ENCODE measurements at places on chromosomes 5 and 9.

DNA sequence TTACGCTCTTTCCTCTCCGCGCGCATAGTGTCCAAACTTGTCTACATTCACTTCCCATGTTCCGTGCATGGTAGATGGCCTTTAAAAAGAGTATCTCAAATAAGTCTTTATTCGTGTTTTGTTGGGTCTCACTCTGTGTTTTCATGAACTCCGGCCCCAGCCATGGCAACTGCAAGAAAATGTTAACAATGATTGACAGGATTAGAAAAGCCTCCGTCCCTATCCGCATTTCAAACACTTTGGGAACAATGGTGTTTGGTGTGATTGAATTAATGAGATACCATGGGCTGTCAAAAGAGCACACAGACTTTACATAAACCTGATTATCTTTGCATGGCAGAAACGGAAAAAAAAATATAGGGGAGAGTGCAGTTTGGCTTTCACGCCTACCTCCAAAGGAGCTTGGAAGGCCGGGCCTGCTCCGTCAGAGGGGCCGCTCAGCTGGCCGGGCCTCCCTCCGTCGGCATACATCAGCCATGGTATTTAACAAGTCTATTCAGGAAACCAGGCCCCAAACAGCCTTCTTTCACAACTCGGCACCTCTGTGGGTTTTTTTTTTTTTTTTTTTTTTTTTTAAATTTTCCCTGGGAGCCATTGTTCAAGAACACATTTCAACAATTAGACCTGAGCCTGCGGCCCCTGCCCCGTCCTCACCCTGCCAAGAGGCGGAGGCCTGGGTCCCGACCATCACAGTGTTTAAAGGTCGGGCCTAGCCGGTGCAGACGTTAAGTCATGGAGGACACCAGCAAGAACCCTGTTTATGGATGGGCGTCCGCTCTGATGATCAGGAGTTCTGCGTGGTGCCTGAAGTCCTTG lies 323.8 kb upstream of the IRX4 start:
- no peak for DNase-seq

GRCh38 chr5:66326276-66326675 lies 182.2 kb downstream of the SREK1 start:
- DNase-seq = no peak

- no peak for DNase-seq
These were observed 281.5 kb downstream of the GABRB2 start for GRCh38 chr5:161265006-161265405.

- no peak for DNase-seq
These were observed 150.3 kb upstream of the SLC24A2 start for GRCh38 chr9:19938990-19939733.

GRCh38 chr9:37639109-37639762 lies 11.5 kb upstream of the FRMPD1 start:
- no peak for DNase-seq

DNA sequence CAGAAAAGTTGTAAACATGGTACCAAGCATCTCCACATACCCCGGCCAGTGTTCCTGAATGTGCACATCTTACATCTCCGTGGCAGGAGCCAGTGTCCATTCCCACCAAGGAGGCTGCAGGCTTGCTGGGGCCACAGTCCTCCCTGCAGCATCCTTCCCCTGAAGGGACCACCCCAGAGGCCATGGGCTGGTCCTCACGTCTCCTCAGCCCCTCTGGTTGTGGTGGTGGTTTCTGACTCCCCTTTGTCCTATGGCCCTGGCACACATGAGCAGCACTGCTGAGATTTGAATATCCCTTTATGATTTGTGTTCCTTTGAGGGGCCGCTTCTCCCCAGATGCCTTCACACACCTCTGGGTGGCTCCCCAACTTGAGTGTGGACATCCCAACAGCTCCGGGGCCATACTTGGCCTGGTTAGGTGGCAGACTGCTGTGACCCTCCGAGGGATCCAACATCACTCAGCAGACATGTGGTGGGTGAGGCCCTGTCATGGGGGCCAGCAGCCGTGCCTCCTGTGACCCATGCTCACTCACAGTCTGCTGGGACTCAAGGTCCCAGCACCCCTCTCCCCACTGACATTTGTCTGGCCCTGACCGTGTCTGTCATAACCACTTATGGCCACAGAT lies 14.3 kb downstream of the PHF2 start:
- no peak for DNase-seq

GRCh38 chr5:165837286-165837685 lies 2331.9 kb downstream of the MAT2B start:
- no peak for DNase-seq

- peak; percentile 49 for DNase-seq
These were observed at the start of gene RNF180 for GRCh38 chr5:64165500-64166200. Gene RNF180, plus strand, starts transcription at chr5:64165843. Its CDS starts 34,965 bp downstream, at chr5:64200808.

DNA sequence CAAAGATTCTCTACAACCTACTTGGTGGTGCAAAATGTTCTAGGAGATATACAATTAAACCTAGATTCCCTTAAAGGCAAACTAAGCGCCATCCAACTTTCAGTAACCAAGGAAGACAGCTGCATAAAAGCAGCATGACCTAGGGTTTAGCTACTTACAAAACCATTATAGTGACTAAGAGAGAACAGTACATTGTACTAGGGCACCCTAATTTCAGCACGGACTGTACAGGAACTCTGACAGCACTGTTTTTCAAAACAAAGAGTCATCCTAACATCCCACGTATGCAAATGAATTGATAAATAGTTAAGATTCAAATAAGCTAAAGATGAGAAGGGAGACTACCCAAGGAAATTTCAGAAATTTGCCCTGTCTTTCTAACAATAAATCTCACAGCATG lies 30.0 kb downstream of the STRBP start:
- no peak for DNase-seq

- DNase-seq = peak; percentile 80
These were observed 20.5 kb downstream of the ZBTB34 start for GRCh38 chr9:126880947-126881332.

DNA sequence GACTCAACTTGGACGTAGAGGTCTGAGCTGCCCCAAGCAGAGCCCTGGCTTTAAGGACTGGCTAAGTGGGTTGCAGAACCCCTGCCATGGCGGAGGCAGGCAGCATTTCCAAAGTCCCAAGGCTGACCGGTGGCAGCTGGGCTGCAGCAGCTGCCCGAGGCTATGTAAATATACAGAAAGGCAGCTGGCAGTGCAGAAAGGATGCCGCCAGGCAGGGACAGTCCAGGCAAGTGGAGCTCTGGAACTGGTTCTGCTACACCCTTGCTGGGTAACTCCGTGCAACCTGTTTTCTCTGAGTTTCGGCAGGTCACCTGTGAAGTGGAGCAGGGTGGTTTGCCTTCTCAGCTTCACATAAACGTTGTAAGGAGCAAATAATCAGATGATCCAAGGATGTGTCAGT lies 46.0 kb downstream of the SHB start:
- peak; percentile 75 for DNase-seq

- no peak for DNase-seq
These were observed 35.4 kb downstream of the GDNF start for GRCh38 chr5:37804401-37804800.

DNA sequence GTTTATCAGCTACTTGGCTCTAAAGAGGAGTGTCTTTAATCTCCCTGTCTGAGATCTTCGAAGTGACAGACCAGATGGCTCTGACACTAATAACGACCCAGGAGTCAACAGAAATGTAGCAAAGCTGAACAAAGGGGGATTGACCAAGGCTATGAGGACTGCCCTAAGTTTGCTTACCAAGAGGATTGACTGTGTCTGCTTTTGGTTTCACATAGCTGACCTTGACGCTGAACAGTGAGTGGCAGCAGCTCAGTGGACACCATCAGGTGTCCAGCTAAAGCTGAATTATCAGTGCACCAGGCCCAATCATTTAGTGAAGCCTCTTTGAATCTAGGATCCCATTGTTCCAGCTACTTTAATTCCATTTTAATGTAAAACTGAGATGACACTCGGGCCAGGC lies 262.6 kb downstream of the COX7C start:
- no peak for DNase-seq

GRCh38 chr5:44331471-44332050 lies 57.7 kb downstream of the FGF10 start:
- no peak for DNase-seq

- DNase-seq = no peak
These were observed 125.2 kb upstream of the CPEB4 start for GRCh38 chr5:173762930-173763329.

DNA sequence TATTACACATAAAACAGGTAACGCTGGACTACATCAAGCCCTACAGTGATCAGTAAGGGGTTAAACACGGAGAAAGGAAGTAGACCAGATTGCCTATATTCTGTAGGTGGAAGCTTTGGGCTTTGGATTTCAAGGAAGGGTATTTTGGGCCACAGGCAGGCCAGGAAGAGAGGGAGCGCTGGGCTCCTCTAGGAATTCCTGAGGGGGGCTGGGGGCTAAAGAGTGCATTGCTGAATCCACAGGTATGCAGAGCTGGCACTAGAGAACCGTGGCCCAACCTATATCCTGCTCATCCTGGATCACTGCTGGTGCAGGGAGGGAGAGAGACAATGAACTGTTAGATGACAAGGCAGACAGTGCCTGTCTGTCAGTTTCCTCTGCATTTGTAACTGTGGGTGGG lies 367.1 kb downstream of the CSNK1G3 start:
- DNase-seq = no peak

GRCh38 chr9:23537192-23538066 lies 288.6 kb downstream of the ELAVL2 start:
- no peak for DNase-seq

DNA sequence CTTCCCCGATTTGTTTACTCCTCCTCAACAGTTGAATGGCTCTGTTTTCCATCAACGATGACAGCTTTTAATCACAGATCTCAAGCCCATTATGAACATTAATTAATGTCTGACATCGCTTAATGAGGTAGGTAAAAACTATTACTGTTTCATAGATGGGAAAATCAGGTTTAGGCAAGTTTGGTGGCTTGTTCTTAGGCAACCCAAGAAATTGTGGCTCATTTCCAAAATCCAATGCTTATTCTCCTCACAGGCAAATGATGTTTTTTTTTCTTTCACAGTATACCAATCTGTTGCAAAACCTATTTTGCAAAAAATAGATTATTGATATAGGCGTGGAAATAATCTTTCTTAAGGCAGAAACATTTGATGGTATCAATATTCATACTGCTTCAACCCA lies 70.8 kb upstream of the CHD1 start:
- no peak for DNase-seq

DNA sequence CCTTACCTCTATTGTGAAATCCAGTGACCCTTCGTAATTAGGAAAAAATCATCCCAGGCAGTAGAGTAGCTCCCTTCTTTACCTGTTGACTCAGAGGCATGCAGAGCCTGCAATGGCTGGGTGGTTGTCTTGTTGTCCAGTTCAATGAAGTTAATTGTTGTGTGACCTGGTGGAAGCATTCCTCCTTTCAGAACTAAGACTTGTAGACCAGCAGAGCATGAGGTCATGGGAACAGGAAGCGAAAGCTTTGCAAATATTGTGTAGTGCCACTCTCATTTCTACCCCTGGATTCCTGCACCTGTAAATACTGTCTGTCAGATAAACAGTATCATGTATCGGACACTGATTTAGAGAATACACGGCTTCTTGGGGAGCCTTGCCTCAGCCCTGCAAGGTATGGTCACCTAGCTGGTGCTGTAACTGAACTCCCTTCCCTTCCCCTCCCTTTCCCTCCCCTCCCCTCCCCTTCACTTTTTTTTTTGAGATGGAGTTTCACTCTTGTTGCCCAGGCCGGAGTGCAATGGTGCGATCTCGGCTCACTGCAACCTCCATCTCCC lies 5.7 kb upstream of the PRXL2C start:
- no peak for DNase-seq

DNA sequence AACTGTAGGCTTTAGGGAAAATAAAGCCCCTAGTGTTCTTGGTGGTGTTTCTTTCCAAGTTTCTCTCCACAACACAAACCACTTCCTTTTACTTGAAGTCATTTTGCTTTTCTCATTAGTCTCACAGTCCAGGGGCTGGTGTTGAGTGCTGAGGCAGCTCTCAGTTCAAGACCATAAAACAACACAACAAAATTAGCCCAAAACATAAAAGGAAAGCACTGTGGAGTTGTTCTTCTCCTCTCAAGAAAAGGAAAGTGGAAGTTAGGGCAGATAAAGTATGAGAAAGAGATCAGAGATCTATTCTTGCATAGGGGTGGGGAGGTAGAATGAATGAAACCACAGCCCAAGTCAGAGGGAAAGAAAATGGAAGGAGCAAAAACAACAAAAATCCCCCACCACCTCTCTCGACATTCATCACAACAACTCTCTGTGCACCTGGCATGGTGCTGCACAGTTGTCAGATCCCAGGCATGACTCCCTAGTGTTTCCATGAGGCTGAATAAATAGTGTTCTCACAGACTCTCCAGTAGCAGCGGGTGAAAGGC lies 569.9 kb downstream of the RAB3C start:
- DNase-seq = no peak

DNA sequence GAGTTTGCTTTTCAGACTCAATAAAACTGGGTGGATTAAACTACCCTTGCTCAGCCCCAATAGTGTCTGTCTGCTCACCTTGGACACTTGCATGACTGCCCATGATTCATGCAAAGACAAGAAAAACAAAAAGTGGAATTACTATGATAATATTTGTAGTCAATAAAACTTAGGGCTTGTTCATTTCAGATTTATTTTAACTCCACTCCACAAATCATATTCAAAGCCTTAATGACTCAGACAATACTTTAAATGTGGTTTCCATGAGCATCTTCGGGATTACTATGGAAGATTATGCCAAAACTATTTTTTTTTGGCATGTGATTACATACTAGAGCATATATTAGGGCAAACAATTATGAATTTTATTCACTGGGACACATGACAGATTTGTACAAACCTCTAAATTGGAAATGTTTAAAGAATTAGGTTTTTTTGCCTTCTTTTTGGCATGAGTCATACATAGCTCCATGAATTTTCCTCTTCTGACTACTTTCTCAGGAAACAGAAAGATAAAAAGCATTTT lies 468.9 kb downstream of the ACTL7B start:
- DNase-seq = no peak

DNA sequence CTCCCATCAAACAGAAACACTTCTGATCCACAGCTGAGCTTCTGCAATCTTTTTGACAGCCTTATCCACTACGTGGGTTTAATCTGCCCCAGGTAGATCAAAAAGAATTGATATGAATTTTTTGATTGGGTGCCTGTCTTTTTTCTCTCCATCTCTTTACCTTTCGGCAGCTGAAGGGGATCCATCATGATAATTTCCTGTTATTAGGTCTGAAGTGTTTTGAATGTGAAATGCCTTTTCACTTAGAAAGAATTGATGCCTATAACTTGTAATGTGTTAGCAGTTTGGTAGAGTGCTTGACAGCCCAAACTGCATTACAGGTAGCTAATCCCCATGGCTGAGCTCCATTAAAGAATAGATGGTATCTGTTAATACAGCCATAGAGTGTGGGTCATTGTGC lies 745.4 kb downstream of the TLR4 start:
- DNase-seq = peak; percentile 25

GRCh38 chr9:123820139-123820538 lies 109.8 kb downstream of the DENND1A start:
- no peak for DNase-seq
